ENCODE measurements at places on chromosomes 2 and 18. TPM values are rescaled to one million over a fixed set of nuclear protein-coding genes. Genes with fewer than 3 reads are reported as not detected.

DNA sequence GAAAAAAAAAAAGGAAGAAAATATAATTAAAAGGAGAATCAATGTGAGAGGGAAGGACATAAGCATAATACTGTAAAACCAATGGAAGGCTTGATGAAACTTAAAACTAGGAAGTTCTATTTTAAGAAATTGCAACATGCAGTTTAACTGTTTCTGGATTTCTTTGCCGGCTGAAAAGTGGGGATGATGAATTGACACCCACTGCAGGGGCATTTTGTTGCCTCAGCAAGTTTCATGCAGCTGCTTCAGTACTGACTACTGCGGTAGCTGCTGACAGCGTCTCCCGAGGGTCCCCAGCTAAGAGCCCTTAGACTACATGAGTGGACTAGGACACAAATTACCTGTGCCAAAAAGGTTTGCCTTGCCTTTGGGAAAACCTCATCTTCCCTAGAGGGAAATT, 69.2 kb downstream of the B3GNT2 start:
- no peak for DNase-seq

Gene IFT172
- 14.4 TPM for total RNA-seq

Gene TRIM43
- not detected for total RNA-seq

Gene MC2R
- total RNA-seq, result not detected

GRCh38 chr18:79628416-79629248, 51.0 kb upstream of the CTDP1 start:
- no peak for DNase-seq

DNA sequence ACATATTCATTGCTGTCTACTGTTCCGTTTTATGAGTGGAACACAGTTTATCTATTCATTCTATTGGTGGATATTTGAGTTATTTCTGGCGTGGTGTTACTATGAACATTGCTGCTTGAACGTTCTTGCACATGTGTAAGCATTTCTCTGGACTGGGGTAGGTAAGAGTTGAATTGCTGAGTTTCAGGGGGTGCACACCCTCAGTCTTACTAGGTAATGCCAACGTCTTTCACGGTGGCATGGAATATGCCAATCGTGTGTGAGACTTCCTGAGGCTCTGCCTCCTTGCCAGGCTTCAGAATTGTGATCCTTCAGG, 56.4 kb upstream of the TXNDC2 start:
- DNase-seq, result no peak

GRCh38 chr2:167987026-167987425, 260.4 kb downstream of the STK39 start:
- DNase-seq, result no peak
